ENCODE measurements at places on chromosomes 4 and X.
A peak's percentile ranks its signal among the peaks of the same experiment; 100 is the strongest.

DNA sequence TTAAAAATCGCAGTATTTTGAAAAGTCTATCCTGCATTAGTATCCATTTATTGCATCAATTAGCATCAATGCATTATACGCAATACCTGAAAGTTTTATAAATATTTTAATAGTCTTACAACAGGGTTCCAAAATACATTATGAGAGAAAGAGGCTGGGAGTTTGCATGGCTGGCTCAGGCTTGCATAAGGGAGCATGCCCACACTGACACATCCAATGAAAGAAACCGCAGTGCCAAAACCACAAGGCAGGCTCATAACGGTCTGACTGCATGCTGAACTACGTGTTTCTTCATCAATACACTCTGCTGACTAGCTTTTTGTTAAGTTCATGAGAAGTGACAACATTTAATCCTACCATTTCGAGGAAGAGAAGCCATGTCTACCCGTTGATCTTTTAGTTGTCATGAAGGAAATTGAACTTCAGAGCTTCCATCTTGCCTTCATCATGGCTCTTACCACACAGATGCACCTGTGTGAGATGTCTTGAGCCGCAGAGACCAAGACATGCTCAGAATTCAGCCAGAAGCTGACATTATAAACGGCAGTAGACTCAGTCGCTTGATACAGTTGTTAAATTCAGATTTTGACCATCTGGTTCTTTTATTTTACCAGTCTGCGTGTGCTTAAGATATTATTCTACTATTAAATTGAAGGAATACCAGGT is 168.8 kb upstream of the FRG1 start:
- no peak for DNase-seq

DNA sequence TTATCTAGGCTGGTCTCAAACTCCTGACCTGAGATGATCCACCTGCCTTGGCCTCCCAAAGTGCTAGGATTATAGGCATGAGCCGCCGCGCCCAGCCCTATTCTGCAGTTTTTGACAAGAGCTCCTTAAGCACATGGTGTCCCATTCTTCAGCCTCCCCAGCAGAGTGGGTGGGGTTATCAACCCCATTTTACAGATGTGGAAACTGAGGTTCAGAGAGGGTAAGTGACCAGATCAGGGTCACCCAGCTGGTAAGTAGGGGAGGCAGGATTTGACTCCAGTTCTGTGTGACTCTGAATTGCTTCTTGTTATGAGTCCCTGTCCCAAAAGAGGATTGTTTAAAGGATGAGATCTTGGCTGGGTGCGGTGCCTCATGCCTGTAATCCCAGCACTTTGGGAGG is 14.5 kb downstream of the MAN2B2 start:
- DNase-seq = no peak

DNA sequence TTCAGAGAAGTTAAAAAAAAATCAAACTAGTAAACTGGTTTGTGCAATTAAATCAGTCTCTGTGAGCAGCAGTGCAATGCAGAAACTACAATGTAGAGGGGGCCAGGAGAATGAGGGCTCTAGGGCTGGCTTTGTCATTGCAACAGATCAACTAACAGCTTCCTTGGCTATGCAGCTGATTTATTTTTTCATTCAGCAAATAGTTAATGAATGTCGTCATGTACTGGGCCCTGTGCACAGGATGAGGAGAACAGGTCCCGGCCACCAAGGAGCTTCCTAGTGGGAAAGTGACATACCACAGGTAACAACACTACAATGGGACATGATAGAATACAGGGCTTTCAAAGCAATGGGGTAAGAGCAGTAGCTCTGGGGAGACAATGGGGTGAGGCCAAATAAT is 190.1 kb downstream of the NSUN7 start:
- no peak for DNase-seq

- no peak for DNase-seq
These were observed 11.6 kb downstream of the PLAC1 start for GRCh38 chrX:134646691-134647090.

- peak; percentile 63 for DNase-seq
These were observed 59.4 kb downstream of the MTHFD2L start for GRCh38 chr4:74217365-74217764.
